ENCODE measurements at places on chromosomes 2 and 18.

GRCh38 chr2:11330457-11331142, 13.8 kb downstream of the ROCK2 start:
- no peak for DNase-seq

- peak; percentile 15 for DNase-seq
Observed at GRCh38 chr2:124814968-124815745, 790.1 kb downstream of the CNTNAP5 start.

DNA sequence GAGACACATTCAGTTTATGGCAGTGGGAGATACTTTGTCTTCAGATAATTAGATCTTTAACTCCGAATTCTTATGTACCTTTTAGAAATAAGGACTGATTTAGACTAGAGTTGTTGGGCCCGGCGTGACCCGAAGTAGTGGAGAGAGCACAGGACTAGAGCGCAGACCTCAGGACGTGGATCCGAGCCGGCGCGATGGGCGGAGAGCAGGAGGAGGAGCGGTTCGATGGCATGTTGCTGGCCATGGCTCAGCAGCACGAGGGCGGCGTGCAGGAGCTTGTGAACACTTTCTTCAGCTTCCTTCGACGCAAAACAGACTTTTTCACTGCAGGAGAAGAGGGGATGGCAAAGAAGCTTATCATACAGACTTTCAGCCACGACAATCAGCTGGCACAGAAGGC, 54.5 kb downstream of the FMNL2 start:
- DNase-seq, result no peak

DNA sequence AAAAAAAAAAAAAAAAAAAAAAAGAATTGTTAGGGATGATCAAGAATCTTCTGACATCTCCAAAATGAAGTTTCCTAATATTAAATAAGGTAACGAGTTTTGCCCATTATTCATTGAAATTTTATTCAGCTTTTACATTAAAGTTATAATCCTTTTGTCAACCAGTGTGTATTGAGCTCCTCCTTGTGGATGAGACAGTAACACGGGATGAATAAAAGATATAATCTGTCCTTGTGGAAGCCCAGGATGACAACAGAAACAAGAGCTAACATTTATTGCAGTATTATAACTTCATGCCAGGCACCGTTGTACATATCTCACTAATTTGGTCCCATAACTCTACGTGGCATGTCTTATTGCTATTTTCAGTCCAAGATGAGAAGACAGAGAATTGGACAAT, 33.4 kb upstream of the SERPINB7 start:
- no peak for DNase-seq

DNA sequence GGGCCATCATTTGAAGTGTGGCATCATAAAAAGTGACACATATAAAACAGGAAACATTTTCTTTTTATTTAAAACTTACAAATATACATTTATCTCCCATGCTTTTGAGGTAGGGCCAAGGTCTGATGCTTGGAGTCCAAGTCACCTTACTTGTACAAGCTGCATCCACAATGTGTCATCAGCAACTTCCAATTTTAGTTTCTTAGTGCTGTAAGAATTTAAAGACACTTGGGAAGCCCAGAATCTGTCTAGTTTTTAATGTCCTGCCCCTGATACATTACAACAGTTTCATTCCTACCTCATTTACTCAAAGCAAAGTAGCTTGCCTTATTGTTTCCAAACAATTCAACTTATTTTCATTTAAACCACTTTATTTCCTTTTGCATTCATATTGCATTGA, 297.7 kb downstream of the MTX2 start:
- DNase-seq, result no peak

DNA sequence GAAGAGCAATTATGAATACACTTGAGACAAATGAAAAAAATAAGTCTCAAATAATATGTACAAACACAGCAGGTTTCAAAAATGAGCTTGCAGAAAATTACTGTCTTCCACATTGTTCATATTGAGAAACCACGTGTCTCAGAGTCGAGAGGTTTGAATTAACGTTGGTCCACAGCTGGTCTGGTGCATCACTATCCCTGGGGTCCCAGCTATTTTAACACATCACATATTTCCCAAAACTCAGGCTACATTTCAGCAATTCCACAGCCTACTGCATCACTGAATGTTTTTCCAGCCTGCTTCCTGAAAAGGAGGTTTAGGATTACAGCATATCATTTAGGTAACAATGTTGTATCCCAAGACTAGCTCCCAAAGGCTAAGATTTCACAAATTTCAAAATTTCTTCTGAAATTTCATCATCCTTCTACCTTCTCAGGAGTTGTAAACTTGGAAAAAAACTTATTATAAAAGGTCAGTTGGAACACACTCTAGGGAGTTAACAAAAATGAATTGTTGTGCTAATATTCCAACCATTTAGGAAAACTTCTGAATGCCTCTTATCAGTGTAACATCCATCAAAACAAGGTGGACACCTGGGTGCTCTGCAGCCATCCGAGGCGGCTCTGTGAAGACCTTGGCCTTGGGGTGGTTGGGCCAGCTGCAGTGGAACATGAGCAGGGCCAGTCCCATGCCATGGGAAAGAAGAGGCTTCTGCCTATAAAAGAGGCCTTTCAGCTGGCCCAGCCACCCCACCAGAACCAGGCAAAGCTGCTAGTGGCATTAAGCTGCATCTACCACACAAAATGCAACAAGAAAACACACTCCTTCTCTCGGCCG, 198.1 kb upstream of the RBBP8 start:
- no peak for DNase-seq

GRCh38 chr2:229910832-229911412, 10.9 kb downstream of the TRIP12 start:
- DNase-seq, result peak; percentile 61

GRCh38 chr2:203532957-203533658, 2.0 kb downstream of the RAPH1 start:
- peak; percentile 42 for DNase-seq

DNA sequence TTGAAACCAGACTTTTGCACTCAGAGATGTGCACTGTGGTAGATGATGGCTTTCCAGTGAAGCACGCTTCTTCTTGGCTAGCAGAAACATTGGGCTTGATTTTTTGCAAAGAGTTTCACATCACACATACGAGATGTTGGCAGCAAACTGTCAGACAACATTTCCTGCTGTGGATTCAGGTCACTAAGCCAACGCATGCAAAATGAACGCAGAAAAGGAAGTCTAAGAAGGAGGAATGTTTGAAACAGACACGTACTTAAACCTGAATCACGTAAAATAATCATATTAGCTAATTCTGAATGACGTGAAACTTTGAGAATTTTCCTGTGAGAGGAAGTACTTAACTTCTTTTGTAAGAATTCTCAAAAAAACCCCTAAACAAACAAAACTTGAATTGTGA, 88.1 kb downstream of the EPB41L3 start:
- no peak for DNase-seq

- no peak for DNase-seq
Observed at GRCh38 chr2:172409042-172409441, 18.3 kb upstream of the ITGA6 start.

- peak; percentile 53 for DNase-seq
Observed at GRCh38 chr18:36757081-36757480, 71.7 kb downstream of the TPGS2 start.

DNA sequence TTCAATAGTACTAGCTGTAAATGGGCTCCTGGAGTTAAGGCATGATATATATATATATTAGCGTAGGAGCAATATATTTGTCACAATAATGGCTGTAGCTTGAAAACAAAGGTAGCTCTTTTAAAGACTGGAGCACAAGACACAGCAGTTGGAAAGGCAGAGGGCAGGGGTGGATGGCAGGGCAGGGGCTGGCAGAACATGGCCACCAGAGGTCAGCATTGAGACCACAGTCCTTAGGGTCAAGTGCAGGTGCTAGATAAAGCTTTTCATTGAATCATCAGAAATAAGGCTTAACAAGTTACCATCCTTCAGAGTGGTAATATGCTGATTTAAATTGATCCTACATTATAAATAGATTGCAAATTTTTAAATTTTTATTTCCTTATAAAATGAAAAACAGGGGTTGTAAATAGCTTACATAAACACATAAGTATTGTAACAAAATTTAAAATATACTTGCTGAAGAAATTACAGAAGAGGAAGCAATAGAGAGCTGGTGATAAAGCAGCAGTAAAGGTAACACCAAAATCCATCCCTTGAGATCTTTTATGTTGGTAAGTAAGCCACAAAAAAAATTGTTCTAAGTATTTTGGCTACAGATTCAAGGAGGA, 161.2 kb upstream of the PIEZO2 start:
- DNase-seq, result peak; percentile 61

DNA sequence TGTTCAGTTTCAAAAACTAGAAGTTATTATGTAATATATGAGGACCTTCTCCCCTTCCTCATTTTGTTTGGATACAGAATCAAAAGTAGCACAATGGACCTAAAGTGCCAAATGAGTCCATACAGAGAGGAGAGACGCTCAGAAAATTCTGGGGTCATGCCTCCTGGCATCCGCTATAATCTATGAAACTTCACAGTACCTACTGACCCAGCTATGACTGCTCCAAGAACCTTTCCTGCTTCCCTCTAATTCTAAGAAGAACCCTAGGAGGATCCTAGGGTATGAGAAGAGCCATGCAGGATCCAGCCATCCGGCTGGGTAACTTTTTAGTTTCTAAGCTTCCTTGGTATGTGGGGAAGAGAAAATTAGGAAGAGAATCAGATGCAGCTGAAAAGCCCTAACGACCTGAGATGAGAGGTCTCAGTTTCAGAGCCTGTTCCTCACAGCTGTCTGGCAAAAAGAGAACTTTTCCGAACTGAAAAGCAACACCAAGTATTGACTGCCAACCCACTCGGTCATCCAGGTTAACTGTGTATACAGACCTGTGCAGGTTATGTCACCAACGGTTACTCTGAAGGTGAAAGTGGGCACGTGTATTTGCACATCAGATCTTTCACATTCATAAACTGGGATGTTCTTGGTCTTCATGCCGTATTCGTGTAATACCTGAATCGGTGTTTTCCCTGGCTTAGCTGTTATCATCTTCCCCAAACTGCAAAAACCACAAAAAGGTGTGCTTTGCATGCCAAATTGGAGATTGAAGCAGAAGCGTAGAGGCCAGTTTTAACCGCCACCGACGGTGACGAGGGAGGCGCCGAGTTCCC, 1.1 kb downstream of the PRKRA start:
- DNase-seq, result peak; percentile 22

GRCh38 chr18:51668101-51668500, 470.6 kb upstream of the MEX3C start:
- DNase-seq, result peak; percentile 63

DNA sequence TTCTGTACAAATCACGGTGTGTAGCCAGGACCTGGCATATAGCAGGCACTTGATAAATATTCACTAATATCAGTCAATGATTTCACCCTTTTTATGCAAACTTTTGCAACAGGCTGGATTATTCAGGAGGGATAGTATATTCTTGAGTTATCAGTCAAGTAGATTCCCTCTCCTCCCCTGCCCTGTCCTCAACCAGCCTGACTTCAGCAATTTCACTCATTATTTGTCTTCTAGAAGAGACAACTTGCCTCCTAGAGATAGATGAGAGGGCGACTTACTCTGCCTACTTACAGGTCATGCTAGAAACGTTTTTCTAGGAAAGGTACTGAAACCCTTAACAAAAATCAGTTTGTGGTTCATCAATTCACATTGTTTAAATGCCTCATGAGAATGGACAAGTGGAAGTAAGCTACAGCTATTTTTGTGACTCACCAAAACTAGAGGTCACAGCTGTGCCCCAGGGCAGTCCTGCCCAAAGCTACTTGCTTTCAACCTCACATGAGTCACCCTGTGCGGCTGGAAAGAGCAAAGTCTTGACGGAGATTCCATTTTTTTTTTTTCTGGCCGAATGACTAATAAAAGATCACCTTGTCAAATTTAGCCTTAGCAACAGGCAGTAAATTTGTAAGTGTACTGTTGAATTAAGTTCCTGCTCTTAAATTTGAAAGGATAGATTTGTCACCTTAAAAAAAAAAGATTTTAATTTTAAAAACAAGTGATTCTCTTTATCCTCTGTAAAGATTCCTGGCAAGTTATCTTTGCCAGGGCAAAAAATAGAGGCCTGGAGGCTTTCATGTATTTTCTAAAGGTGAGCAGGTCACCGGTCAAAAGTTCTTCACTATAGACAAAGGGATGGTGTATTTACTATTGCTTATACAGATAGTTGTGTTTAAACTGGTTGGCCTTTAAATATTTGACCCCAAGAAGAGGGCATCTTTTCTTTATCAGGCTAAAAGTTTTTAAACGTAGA, 109.0 kb upstream of the SLC35G4 start:
- DNase-seq, result no peak

- DNase-seq, result no peak
Observed at GRCh38 chr2:219733746-219734145, 106.3 kb downstream of the SLC4A3 start.

DNA sequence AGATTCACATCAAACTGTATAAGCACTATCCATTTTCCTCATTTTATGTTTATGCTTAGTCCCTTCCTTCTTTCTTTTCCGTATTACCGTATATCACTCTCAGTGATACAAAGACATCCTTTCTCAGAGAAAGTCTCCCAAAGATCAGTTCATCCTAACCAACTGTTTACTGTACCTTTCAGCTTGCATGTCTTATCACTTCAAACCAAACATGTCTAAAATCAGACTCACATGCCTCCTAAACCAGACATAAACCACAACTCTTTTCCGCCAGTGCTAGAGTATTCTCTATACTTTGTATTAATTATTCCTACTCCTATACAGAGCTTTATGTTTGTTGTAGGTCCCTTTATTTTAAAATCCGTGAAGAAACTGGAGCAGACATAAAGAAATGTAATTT, 41.5 kb downstream of the KCMF1 start:
- DNase-seq, result no peak

DNA sequence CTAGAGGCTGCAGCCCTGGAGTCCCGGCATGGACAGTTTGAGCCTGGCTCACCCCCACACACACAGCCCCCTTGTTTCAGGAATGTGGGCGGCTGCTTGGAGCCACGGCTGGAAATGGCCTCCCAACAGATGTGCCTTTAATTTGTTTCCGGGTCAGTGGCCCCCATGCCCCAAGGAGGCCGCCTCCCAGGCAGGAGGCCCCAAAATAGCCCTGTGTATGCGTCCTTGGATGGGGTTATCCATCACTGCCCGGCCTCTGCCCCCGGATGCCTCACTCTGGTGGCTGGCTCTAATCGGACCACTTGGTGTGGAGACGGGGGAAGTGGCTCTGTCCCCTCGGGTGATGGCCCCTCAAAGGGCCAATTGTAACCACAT, 151.9 kb upstream of the MYCN start:
- no peak for DNase-seq

- DNase-seq, result no peak
Observed at GRCh38 chr18:57533868-57534510, 52.5 kb downstream of the FECH start.

GRCh38 chr2:60247471-60247870, 306.0 kb downstream of the BCL11A start:
- no peak for DNase-seq

- DNase-seq, result peak; percentile 22
Observed at GRCh38 chr2:16013359-16013911, 73.1 kb downstream of the MYCN start.

- DNase-seq, result no peak
Observed at GRCh38 chr2:128493880-128494279, 175.2 kb upstream of the HS6ST1 start.

- DNase-seq, result no peak
Observed at GRCh38 chr18:63257453-63257852, 62.1 kb downstream of the BCL2 start.

DNA sequence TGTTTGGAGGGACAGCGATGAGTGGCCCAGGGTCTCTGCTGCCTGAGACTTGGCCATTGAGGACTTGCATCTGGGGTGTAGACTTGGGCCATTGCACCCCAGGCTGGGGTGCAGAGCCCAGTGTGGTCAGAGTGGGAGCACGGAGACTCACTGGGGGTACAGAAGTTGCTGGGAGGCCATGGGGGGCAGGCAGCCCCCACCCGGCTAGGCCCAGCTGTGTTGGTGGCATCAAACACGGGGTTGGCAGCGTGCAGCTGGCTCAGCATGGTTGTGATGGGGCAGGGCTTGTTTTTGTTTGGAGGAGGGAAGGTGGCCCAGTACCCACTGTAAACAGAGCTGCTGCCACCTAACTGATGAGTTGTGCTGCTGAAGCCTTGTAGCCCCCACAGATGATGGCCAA, 42.1 kb downstream of the GLI2 start:
- DNase-seq, result no peak

Data from HAP-1 (cell line).